ENCODE measurements at places on chromosomes 11 and 22.
A peak's percentile ranks its signal among the peaks of the same experiment; 100 is the strongest.

GRCh38 chr11:46902694-46903093 lies 15.7 kb downstream of the LRP4 start:
- DNase-seq = no peak

GRCh38 chr11:126318574-126319373 lies 14.9 kb downstream of the DCPS start:
- no peak for DNase-seq

GRCh38 chr11:45670386-45671135 lies 5.1 kb upstream of the CHST1 start:
- no peak for DNase-seq

DNA sequence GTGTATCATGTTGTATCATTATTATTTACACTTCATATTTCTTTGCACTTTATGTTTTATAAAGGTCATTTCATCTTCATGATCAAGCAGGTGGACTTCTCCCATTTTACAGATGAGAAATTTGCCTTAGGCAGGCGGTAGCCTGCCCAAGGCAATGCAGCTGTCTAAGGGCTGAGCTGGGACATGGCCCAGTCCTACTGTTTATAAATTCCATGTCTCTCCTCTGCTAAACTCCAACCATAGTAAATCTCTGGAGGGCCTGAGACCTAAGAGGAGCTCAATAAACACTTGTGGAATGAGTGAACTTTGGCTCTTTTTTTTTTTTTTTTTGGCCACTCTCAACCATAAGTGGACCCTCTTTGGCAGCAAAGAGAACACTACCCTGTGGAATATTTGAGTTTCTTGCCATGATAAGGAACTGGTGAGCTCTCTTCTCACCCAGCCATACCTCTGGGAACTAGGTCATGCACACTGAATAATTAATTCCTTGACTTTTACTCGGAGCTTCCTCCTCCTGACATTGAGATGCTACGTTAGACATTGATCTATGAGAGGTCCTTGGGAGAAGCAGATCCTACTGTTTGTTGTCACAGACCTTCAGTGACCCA lies 29.9 kb downstream of the MICAL2 start:
- no peak for DNase-seq

DNA sequence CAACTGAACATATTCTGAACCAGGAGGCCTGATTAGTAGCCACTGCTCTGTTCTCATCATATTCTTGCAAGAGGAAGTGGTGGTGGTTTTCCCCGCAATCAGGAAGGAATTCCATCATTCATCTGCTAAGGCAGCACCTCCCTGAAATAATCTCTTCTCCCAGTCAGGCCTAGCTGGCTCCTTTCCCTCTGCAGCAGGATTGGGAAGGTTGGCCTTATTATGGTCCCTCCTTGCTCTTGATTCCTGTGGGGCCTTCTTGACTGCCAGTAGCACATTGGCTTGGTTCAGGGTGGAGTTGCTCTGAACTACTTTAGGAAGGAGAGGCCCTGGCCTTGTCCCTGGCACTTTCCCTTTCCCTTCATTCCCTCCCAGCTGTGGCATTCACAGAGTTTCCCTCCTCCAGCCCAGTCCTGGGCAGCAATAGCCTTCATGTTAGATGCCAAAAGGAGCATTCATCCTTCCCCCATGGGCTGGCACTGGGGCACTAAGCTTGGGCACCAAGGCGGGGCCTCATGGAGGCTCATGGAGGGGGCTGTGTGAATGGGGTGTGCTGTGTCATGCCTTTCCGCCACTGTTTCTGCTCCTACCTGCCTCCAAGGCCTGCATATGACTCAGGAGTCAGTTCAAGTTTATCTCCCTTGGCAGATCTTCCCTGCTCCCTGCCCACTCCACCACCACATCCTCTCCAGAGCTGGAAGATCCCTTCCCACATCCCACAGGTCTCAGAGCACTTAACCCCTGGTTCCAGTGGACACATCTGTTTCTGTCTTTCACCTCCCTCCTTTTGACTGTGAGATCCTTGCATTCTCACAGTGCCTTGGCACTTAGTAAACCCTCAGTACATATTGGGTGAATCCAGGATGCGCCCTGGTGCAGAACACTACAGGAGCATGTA lies 27.6 kb upstream of the CD44 start:
- DNase-seq = no peak

DNA sequence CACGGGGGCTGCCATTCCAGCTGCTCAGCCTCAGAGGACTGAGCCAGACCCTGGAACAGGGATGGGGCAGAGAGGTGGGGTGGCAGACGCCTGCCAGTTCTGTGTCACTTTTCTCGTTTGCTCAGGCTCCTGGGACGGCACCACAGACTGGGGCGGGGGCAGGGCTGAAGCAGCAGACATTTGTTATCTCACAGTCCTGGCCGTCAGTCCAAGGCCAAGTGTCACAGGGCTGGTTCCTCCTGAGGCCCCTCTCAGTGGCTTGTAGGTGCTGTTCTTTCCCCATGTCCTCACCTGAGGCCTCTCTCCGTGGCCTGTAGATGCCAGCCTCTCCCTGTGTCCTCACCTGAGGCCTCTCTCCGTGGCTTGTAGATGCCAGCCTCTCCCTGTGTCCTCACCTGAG lies 24.7 kb downstream of the TPCN2 start:
- DNase-seq = no peak

DNA sequence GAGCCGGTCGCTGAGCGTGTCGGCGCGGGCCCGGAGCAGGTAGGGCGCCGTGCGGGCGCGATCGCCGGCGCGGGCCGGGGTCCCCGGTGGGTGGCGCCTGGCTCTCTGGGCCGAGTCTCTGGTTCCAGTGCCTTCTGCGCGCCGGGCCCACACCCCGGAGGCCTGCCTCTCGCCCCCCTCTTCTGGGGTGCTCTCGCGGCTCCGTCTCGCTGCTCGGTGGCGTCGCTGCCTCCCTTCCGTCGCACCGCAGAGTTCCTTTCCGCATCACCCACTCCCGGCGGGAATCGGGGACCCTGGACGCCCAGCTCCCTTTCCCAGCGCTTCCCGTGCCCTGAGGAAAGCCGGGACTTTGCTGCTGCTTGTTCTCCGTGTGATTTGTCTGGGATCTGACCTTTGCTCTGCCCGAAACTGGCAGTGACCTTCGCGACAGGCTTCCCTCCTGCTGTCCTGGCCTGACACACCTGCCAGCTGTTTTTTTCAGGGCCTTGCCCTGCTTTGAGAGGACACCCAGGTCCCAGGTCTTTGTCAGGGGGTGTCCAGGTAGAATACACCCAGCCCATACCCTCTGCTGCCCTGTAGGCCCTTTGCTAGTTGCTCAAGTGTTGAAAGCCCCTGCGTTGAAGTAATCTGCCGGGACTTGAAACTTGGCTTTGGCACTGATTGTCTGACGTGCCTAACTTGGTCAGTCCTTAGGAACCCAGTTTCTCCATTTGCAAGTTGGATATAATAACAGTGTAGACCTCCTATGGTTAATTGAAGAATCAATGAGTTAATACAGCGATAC lies 711 bp downstream of the FDX1 start:
- DNase-seq = peak; percentile 14

DNA sequence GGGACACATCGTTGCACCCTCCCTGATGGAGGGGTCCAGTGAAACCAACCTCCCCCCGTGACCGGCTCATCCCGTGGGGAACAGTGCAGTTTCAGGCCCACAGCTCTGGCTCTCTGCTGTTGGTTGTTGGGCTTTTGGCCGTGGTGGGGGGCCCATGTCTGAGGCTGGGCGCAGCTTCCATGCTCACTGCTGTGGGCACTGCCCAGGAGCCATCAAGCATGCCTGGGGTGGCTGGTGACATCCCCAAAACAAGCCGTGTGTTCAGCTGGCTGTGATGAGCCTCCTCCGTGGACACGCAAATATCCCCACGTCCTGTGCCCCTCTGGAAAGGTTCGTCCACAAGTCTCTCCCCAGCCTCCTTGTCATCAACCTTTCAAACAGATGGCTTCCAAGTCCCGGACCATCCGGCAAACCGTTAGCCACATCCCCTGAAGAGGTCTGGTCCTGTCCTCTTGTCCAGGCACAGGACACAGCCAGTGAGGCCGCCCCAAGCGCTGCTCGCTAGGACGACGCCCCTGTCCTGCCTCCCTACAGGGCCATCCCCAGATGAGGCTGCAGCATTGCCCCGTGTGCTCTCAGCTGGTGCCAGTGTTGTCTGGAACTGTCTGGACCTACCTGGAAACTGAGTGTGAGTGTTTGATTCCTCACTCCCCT lies 29.4 kb upstream of the BRSK2 start:
- DNase-seq = no peak

DNA sequence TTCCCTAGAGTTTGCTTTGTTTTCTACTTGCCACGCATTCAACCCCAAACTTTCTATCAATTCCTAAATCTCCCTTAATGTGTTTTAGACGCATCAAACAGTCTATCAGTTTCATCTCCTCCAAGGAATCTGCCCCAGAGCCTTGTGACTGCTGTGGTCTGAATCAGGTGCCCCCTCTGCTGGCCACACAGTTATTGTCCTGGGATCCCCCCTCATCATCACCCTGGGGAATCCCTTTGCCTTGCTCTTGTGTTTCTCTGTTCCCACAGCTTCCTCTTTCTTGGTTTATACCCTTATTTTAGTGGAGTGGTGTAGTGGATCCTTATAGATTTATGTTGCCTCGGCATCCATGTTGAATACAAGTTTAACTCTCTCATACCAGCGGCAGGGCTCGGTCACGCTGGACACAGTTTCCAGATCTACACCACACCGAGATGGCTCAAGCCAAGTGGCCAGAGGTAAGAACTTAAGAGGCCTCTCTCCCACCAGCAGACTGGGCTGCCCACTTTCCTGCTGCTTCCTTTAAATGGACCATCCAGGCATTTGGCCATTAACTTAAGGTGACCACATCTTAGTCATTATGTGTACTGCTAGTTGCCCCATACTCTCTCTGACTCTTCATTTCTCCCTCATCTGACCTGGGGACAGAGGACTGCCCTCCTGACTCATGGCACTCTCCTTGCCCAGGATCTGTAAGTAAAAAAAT lies 8.2 kb downstream of the UPB1 start:
- peak; percentile 66 for DNase-seq

GRCh38 chr11:19786644-19787043 lies 74.0 kb downstream of the NAV2 start:
- no peak for DNase-seq

DNA sequence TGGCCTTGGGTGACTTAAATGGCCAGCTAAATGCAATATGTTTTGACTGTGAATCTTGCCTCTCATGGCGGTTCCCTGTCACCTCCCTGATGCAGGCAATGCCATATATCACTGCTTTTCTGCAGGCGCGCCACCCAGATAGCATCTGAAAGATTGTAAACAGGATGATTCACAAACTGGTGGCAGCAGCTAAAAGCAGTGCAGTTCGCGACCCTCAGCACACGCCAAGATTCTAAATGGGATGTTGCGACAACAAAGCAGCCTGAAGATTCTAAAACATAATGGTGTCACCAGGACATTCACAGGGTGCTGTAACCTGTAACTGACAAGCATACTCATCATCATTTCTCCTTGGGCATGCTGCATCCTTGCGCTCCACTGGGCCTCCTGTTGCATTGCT lies 440.4 kb upstream of the CADM1 start:
- DNase-seq = no peak

GRCh38 chr22:19503869-19504268 lies 20.3 kb downstream of the CLDN5 start:
- no peak for DNase-seq

DNA sequence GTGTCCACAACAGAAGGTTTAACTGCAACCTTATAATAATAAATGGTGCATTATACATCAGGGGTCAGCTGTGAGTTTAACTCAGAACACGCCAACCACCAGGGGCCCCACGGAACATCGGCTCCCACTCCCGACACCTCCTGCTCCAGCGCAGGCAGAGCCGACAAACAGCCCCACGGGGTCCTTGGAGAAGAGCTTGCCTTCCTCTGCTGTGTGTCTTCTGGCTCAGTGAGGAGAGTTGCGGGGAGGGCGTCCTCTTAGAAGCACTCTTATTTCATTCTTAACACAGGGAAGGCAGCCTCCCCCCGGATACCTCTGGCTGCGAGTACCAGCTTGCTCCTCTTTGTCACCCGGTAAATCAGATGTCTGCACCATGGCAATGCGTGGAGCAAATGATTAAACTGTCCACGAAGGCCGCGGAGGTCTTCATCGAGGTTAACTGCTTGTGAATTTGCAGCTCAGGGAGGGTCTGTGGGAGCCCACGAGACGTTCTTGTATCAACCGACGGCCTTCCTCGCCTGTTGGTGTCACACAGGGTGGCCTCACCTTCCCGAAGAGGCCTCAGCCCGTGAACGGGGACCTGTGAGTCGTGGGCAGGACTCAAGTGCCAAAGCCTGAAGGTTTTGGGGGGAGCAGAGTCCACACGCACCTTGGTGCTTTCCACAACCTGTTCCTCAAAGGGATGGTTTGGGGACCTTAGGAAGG lies 464.0 kb downstream of the BRD1 start:
- DNase-seq = no peak

GRCh38 chr11:109106151-109106906 lies 315.7 kb upstream of the C11orf87 start:
- DNase-seq = no peak

DNA sequence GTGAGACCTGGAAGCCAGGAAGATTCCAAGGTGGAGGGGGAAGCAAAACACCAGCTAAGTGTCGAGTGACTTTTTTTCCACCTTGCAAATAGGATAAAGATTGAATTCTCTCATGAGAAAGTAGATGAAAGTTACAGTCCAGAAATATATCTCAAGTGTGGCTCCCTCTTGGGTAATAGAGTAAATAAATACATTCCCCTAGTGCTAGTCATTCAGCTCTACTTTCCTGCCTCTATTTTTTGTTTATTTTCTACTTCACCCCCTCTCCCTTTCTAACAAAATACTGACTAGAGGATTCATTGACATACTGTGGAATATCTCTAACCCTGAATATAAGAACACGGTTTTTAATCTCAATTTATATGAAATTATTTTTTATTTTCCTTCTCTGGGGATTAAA lies 19.2 kb upstream of the OOSP4B start:
- no peak for DNase-seq

- no peak for DNase-seq
Measured at GRCh38 chr11:104547996-104548661, 350.1 kb downstream of the CASP12 start.

DNA sequence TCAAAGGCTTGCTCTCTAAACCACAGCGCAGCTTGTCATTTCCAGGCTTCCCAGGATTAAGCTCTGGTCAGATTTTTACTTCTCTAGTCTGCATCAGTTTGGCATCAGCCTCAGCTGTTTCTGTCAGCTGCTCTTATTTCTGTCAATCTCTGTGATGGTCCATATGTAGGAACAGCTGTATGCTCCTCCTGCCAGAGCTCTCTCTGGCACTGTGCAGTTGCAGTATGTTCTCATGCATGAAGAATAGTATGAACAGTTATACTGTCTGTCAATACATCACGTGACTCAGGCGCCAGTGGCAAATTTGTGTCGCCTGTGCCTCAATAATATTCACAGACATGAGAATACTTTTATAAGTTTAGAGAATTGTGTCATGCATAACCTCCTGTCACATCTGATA lies 6.7 kb downstream of the OR6M1 start:
- DNase-seq = no peak

- no peak for DNase-seq
Measured at GRCh38 chr11:120024586-120024985, 113.3 kb downstream of the TRIM29 start.

GRCh38 chr11:27212248-27212780 lies 150.7 kb downstream of the CCDC34 start:
- DNase-seq = no peak

DNA sequence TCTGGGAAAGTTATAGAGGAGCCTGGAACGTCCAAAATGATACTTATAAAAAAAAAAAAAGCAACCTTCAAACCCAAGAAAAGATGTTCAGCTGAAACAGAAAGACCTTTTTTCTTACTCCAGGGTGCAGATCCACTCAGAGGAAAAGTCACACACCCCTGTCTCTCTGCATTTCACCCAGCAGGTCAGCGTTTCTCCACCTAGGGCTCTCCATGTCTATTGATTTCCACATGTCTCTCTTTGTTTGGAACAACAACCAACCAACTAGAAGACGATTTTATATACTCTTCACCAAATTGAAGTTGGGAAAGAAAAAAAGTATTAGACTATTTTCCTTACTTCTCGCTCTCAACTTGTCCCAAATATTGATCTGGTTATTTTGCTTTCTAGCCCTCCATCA lies 42.2 kb upstream of the BLID start:
- no peak for DNase-seq
